ENCODE measurements at places on chromosomes 2 and 18.

GRCh38 chr18:76715012-76715610, 107.2 kb upstream of the ZNF236 start:
- no peak for DNase-seq

DNA sequence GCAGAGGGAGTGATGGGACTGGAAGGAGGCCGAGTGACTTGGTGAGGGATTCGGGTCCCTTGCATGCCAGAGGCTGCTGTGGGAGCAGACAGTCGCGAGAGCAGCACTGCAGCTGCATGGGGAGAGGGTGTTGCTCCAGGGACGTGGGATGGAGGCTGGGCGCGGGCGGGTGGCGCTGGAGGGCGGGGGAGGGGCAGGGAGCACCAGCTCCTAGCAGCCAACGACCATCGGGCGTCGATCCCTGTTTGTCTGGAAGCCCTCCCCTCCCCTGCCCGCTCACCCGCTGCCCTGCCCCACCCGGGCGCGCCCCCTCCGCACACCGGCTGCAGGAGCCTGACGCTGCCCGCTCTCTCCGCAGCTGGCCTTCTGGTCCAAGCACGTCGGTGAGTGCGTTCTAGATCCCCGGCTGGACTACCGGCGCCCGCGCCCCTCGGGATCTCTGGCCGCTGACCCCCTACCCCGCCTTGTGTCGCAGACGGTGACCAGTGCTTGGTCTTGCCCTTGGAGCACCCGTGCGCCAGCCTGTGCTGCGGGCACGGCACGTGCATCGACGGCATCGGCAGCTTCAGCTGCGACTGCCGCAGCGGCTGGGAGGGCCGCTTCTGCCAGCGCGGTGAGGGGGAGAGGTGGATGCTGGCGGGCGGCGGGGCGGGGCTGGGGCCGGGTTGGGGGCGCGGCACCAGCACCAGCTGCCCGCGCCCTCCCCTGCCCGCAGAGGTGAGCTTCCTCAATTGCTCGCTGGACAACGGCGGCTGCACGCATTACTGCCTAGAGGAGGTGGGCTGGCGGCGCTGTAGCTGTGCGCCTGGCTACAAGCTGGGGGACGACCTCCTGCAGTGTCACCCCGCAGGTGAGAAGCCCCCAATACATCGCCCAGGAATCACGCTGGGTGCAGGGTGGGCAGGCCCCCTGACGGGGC, 4.6 kb downstream of the PROC start:
- no peak for DNase-seq

GRCh38 chr2:96163768-96164429, 18.7 kb upstream of the DUSP2 start:
- no peak for DNase-seq

GRCh38 chr2:75076088-75076487, 117.6 kb downstream of the POLE4 start:
- DNase-seq: no peak

DNA sequence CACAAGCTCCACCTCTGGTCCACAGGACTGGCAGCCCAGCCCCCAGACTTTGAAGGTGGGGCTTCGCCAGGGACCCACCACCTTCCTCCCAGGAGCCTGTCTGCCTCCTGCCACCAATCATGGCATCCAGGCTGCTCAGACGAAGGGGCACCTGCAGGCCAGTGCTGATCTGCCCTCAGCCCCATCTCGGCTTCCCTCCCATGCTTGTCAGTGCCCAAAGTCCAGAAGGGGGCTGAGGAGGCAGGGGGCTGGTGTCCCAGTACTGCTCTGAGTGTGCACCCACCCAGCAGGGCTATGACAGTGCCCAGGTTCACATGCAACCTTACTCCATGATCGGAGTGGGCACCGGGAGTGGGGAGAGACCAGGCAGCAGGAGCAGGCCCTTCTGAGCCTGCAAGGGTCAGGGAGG, 25.3 kb upstream of the RUFY4 start:
- DNase-seq: no peak

- no peak for DNase-seq
These were observed 169.2 kb downstream of the TRIM43 start for GRCh38 chr2:95760806-95761525.
